Progenitor cell of endocrine pancreas (in vitro differentiated cells): ENCODE measurements at places on chromosomes 3 and 15. TPM values are rescaled to one million over a fixed set of nuclear protein-coding genes. Genes with fewer than 3 reads are reported as not detected.

DNA sequence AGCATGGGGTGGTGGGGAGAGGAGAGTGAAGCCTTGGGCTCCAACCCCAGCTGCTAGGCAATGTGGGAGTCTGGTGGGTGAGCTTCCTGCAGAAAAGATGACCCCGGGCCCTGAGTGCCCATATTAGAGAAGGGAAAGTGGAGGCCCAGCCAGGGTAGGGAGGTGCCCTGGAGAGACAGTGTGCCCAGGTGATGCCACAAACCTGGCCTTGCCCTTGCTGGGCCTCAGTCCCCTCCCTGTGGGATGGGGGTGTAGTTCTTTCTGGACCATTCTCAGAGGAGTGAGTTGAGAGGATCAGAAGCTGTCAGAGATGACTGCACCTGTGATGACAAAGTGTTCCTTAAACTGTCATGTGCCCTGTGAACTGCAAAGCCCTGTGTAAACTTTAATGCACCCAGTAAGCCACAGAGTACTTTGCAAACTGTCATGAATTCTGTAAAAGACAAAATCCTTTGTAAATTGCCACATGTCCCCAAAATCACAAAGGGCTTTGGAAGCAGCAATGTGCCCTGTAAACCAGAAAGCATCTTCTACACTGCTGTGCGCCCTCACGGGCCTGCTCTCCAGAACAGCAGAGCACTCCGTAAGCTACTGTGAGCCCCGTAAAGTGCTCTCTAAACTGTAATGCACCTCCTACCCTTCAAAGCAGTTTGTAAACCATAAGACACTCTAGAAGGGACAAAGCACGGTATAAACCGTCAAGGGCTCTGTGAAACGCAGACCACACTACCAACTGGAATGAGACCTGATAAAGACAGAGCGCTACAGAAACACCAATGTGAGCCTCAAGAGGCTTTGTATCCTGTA is 51.3 kb upstream of the FGD5 start:
- DNase-seq: no peak

DNA sequence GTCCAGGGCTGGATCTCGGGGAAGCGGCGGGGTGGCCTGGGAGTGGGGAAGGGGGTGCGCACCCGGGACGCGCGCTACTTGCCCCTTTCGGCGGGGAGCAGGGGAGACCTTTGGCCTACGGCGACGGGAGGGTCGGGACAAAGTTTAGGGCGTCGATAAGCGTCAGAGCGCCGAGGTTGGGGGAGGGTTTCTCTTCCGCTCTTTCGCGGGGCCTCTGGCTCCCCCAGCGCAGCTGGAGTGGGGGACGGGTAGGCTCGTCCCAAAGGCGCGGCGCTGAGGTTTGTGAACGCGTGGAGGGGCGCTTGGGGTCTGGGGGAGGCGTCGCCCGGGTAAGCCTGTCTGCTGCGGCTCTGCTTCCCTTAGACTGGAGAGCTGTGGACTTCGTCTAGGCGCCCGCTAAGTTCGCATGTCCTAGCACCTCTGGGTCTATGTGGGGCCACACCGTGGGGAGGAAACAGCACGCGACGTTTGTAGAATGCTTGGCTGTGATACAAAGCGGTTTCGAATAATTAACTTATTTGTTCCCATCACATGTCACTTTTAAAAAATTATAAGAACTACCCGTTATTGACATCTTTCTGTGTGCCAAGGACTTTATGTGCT is 527 bp downstream of the B2M start:
- no peak for DNase-seq

GRCh38 chr3:136055491-136055890 is 90.0 kb downstream of the PPP2R3A start:
- DNase-seq: no peak

DNA sequence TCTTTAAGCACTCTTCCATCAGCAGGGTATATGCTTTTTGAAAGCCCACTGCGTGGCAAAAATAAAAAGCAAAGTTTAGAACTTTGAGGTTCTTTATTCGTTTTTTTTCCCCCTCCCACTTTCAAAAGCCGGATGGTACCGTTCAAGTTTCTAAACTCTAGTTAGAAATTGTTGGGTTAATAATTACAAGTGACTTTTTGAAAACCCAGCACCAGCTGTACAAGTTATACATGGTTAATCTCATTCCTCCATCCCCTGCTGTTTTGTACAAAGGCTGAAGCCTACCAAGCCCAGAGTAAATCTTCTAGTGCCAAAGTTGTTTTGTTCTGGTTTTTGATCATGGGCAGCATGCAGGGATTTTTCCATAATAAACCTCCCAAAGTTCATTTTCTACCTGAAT is 48.6 kb downstream of the WDR72 start:
- no peak for DNase-seq

GRCh38 chr3:141051443-141052200 is 475 bp downstream of the SPSB4 start:
- peak; percentile 59 for DNase-seq

DNA sequence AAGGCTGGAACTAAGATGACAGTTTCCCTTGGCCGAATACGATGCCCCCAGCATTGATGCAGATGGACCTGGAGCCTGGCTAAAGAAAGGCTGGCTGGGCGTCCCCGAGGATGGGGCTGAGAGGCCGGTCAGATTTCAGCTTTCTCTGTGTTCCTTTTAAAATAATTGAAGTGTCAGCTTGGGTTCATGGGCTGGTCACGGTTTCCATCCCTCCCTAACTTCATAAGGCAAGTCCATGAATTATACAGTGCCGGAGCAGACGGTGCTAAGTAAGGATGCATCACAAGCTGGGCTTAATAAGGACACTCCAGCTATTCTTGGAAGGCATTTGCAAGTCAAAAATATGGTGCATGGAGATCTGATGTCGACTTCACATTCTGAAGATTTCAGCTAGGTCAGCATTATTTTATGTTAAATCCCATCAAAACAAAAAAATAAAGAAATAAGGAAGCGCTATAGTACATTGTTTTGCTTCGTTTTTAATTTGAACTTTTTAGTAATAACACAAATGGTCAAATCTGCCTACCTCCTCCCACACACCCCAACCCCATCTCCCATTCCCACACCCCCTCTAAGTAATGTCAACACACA is 220.8 kb downstream of the RPLP1 start:
- no peak for DNase-seq

DNA sequence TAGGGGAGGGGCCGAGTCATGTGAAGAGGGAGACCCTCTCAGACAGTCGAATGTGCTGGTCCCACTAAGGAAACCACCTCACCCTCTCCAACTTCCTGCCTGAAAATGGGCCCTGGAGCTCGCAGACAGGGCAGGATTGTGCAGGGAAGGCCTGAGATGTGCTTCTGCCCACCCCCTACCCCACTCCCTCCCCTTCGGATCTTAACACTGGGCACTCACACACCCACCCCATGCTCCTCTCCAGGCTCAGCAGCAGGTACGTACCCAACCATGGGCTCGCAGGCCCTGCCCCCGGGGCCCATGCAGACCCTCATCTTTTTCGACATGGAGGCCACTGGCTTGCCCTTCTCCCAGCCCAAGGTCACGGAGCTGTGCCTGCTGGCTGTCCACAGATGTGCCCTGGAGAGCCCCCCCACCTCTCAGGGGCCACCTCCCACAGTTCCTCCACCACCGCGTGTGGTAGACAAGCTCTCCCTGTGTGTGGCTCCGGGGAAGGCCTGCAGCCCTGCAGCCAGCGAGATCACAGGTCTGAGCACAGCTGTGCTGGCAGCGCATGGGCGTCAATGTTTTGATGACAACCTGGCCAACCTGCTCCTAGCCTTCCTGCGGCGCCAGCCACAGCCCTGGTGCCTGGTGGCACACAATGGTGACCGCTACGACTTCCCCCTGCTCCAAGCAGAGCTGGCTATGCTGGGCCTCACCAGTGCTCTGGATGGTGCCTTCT is 20.0 kb downstream of the ATRIP start:
- DNase-seq: no peak

DNA sequence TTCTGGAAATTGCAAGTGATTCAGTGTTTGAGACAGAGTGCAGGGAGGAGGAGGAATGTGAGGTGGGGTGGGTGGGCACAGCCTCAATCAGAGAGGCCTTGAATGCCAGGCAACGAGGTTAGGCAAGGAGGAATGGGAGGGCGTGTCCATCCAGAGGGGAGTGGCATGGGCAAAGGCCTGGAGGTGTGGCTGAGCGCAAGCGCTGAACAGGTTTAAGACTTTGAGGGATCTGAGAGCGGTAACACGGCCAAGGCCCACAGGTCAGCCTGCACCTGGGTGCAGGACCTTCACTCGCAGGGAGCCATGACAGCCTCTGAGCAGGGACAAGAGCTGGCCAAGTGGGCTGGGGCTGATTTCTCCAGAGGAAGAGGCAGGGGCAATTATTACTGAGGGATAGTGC is 125.9 kb downstream of the TPRA1 start:
- no peak for DNase-seq

DNA sequence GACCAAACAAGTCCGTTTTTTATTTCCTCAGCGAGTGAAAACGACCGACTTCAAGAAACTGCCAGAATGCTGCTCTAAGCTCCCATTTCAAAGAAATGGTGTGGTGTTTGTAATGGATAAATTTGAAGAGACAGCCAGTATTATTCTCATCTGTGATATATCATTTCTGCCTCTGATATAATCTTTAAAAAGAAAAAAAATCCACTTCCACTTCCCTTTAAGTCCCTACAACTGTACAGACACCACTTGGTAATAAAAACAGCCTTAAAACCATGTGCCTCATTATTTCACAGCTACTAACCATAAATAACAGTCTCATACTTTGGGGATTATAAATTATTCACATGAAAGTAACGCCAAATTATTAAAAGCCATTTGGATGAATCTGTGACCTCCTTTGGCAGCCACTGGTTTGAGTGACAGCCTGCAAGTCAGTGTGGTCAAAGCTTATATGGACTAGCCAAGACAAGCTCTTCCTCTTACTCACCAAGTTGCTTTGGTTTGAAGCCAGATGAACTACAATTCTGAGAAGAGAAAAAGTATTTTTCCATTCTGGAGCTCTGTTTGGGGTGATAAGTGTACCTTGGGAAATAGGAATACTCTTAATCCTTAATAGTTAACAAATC is 168.0 kb downstream of the SHOX2 start:
- DNase-seq: no peak

DNA sequence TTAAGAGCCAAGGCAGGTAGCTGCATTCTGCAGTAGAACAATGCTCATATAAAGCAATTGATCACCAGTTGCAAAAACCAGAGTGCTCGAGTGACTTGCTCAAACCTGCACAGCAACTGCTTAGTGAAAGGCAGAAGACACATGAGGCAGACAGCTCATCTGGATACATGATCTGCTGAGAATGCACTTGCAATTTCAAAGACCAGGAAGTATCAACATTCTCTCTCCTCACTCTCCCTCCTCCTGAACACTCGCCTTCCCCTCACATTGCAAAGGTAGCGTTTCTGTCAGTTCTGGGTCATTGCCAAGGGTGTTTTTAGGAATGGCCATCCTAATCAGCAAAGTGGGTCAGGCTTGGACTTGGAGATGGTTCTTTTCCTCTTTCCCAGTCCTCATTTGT is 61.0 kb downstream of the BFSP2 start:
- no peak for DNase-seq

The UCN2 gene
- total RNA-seq: 1.2 and 1.4 TPM in 2 replicates

The ANKUB1 gene
- not detected in 2 replicates for total RNA-seq

The SAMMSON gene
- total RNA-seq: 0.17 TPM in 1 of 2 replicates, not detected in the other

The SEMA6D gene
- total RNA-seq: 10.6 and 11.7 TPM in 2 replicates
